Activated gamma-delta T cell treated with Interleukin-2 at 50 U/mL for 16 hours (primary cell): ENCODE measurements at places on chromosomes 2 and 18.

DNA sequence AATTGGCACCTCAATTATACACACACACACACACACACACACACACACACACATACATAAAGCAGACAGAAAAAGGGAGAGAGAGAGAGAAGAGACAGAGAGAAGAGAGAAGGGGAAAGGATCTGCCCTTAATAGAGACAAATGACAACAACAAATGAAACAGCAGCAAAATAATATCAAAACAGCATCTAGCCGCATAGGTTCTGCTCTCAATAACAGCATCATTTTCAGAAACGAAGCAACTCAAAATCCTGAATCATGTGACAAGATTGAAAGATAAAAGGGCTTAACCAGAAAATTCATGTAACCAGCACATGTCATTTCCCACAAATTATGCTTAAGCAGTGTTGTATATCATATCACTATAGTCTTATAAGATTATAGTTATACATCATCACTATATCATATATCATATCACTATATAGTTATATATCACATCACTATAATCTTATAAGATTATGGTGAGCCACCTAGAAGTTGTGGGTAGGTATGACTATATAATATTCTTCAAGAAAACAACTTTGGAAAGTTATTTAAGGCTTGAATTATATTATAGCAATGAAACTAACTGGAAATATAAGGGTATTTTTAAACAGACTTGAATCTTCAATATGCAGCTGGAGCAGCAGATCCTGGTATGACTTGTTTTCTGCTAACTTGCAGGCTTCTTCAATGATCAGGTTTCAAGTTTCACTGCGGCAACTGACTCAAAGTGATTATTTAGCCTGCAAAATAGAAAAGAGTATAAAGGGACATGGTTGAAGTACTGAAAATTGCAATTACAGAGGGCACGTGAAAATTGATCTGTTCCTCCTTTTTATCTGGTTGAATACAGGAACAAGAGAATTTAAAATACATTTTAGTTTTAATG, 16.1 kb upstream of the VPS54 start:
- DNase-seq = no peak

DNA sequence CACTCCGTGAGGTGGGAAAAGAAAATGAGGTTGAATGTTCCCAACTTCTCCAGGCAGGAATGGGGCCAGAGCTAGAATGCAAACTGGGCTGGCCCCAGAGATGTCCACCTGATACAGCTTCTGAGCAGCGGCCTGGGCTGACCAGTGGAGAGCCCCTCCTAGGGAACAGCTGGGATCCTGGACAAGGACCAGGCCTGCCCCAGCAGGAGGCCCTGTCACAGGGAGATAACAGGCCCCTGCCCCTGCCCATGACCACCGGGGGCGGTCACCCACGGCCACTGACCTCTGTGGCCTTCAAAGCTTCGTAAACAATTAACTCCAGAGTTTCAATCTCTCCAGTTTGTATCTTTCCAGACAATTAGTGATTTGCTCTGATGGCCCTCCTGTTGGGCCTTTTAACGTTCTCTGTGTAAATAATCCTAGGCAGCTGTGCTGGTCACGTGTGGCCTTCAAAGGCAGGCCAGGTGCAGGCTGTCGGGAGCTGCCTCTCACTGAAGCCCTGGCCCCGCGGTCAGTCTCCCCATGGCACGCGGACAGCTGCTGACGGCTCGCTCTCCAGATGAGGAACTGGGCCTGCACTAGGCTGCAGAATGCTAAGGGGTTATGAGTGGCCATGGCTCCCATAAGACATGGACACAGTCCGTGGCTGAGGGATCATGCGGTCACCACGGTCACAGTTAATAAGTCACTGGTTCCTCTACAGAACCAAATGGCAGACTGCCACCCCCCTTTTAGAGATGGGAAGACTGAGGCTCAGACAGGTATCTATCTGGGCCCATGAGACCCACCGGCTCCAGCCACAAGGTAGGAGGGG, 9.2 kb downstream of the HS6ST1 start:
- DNase-seq = peak; percentile 1

GRCh38 chr2:6352247-6352646, 513.5 kb downstream of the CMPK2 start:
- DNase-seq = no peak

DNA sequence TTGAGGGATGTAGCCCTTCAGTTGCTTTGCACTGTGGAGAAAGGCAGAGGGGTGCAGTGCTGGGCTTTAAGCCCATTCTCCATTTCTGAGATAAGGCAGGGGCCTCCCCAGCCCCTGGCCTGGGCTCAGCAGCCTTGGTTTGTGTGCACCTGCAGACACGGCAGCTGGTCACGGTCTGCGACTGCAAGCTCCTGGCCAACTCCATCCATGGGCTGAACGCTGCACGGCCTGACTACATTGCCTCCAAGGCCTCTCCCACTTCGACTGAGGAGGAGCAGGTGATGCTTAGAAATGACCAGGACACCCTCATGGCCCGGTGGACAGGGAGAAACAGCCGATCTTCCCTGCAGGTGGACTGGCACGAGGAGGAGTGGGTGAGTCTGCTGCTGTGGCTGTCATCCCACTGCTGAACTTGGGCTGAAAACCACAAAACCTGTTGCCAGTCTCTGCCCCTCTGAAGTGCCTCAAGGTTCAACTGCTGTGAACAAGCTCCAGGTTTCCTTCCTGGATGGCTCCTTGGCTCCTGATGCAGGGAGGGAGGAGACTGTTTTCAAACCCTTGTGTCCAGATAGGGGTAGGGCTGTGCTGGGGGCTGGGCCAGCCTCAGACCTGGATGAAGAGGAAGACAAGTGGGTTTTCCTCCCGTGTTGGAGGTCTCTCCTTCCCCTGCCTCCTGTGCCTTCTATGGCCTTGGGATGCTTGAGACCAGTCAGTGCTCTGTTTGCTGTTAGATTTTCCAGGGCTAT, 54.0 kb downstream of the COA5 start:
- no peak for DNase-seq

- no peak for DNase-seq
These were observed 70.5 kb downstream of the ACTR2 start for GRCh38 chr2:65298089-65298488.

GRCh38 chr2:15674637-15675455, 83.2 kb downstream of the DDX1 start:
- no peak for DNase-seq

- DNase-seq = no peak
These were observed 230.3 kb upstream of the TCF4 start for GRCh38 chr18:55818284-55818683.

- DNase-seq = no peak
These were observed 104.3 kb upstream of the ID2 start for GRCh38 chr2:8577573-8577972.

GRCh38 chr18:27750014-27750413, 426.9 kb downstream of the CDH2 start:
- DNase-seq = no peak
